Lower lobe of right lung (tissue), 2 donors: ENCODE measurements at places on chromosomes 7 and 10.

DNA sequence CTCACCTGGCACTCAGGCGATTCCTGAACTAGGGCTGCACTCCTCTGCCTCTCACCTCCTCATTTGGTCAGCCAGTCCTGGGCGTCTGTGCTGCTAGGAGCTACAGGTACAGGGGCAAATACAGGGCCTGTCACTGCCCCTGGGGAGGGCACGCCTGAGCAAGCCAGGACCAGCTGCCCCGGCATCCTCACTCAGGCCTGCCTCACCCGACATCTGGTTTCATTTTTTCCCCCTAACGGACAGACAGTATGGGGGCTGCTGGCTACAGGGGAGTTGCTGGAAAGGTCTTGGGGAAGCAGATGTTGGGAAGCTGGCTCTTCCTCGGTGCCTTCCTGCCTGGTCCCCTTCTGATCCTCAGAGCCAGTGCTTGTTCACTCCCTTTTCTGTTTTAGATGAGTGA, 77.3 kb upstream of the PPIF start:
- DNase-seq = no peak

GRCh38 chr10:125147971-125148439, 12.4 kb downstream of the CTBP2 start:
- DNase-seq = no peak

DNA sequence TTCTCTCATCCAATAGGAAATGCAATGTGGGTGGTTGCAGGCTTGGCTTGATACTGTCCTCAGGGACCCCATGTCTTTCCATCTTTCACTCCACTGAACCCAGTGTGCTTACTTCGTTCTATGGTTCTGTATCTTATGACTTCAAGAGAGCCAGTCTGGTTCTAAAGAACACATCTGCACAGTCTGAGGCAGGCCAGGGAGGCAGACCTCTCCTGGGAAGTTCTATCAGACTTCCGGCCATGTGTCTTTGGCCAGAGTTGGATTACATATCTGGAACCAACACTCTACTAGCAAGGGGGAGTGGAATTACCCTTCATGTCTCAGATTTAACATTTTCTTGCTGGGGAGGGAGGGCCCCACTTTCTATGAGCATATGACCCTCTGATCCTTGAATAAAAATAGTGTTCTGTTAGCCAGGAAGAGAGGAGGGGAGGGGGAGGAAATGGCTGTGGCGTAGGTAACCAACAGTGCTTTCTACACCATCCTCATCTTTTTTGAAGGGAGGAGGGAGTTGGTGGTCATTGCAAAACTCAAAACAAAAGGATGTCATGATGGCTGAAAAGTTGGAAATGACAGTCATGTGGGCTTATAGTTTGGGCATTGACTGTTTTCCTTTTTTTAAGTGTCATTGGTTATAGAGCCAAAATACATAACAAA, 370.2 kb downstream of the GATA3 start:
- DNase-seq = no peak

- DNase-seq = no peak
Measured at GRCh38 chr10:36303896-36304295, 661.8 kb upstream of the FZD8 start.

GRCh38 chr10:35910234-35910633, 268.1 kb upstream of the FZD8 start:
- DNase-seq = no peak

GRCh38 chr7:102966465-102966864, 53.7 kb downstream of the LRRC17 start:
- DNase-seq = no peak

DNA sequence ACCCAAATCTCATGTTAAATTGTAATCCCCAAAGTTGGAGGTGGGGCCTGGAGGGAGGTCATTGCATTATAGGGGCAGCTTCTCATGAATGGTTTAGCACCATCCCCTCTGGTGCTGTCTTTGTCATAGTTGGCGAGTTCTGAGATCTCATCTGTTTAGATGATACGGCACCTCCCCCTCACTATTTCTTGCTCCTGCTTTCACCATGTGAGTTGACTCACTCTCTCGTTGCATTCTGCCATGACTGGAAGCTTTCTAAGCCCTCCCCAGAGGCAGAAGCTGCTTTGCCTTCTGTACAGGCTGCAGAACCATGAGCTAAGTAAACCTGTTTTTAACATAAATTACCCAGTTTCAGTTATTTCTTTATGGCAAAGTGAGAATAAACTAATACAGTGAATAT, 18.9 kb upstream of the ZNF138 start:
- DNase-seq = no peak
